ENCODE measurements at places on chromosomes 16 and 17.

DNA sequence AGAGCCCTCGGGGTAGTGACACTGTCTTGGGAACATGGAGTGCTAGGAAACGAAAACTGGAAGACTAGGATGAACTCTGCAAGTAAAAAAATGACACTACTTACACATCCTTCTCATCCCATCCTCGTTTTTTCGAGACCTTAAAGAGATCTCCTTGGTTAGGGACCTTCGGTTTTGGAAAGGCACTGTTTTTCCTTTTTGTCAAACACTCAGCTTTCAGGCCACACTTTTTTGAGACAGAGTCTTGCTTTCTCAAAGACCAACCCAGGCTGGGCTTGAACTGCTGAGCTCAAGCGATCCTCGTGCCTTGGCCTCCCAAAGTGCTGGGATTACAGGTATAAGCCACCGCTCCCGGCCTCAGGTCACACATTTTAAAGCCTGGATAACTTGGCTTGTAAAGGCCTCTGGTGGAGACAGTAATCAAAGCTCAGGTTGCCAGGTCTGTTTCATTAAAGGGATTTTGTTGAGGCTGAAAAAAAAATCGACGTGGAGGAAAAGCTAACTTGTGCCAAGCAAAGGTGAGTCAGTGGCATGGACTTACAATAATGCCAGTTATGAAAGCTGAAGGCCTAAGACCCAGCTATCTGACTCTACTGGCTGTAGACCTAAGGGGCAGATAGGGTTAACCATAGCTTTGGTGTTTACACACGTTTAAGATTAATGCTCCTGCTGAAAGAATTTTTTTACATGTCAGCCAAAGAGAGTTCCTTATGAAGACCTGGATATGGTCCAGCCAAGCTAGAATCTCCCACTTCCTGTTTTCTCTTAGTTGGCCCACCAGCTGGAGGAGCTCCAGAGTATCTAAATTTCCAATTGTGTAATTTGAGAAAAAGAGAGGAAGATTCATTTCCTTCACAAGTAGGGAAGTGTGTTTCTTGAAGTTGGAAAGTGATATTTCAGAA, 823 bp downstream of the NBR1 start:
- DNase-seq: no peak

GRCh38 chr16:1420111-1420539, 422 bp downstream of the UQCC4 start:
- no peak for DNase-seq

DNA sequence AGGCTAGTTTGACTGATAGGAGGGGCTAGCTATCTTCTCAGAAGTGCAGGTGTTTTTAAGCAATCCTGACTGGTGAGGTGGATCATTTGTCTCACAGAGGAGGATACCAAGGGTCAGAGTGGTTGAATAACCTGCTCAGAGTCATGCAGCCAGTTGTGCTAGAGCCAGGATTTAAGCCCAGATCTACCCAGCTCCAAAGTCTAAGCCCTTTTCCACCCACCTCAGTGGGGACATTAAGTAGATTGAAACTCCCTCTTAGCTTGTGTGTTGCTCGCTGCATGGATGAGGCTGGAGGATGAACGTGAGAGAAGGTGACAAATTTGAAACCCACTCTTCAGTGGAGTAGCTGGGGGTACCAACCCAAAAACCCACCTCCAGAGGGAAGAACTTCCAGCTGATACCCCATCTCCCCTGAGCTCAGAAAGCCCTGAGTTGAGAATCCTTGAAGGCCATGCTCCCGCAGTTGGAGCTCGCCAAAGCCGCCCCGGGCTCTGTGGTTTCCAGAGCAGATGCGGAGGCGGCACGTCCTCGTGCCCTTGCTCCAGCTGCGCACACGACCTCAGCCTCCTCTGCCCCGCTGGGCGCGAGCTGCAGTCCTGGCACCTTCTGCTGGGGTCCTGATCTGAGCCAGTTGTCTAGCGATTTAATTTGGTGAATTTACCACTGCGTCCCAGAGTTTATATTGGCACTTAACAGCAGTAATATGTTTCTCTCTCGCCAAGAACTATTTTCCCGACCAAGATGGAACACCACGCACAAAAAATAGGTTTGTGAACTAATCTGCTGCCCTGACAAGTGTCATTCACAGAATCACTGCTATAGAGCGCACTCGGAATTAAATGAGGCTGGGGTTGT, 159.5 kb downstream of the CCDC182 start:
- DNase-seq: no peak

DNA sequence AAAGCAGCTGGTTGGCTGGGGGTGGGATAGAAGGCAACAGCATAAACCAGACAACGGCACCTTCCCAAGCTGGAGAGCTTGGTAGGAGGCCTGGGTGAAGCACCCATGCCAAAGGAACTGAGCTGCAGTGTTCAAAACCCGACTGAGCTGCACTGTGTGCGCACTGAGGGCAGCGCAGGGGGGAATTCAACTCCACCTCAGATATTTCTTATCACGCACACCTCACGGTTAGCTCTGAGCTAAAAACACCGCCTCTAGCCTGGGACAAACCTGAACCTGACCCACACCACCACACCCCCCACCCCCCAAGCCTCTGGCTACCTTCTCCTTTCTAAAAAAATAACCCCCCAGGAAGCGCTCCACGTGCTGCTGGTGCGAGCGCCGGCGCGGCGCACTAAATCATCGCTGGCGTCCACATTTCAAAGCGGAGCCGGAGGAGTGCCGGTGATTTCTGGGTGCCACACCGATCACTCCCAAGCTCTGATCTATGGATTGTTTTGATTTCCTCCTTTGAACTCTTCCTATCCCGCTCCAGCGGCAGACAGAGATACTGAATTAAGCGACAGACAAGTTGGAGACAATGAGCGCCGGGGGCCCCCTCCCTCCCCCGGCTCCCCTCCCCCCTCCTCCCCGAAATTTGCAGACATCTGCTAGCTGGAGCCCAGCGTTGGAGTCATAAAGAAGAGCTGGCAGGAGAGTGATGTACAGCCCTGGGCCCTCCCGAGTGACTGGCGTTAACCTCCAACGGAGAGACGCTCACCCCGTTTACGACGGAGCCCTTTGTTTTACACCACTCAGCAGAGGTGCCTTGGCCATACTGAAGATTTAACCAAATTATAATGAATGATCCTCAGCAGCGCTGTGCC, 85.0 kb downstream of the NOG start:
- DNase-seq: no peak

- no peak for DNase-seq
These were observed 26.5 kb downstream of the PLA2G10 start for GRCh38 chr16:14667347-14668266.

DNA sequence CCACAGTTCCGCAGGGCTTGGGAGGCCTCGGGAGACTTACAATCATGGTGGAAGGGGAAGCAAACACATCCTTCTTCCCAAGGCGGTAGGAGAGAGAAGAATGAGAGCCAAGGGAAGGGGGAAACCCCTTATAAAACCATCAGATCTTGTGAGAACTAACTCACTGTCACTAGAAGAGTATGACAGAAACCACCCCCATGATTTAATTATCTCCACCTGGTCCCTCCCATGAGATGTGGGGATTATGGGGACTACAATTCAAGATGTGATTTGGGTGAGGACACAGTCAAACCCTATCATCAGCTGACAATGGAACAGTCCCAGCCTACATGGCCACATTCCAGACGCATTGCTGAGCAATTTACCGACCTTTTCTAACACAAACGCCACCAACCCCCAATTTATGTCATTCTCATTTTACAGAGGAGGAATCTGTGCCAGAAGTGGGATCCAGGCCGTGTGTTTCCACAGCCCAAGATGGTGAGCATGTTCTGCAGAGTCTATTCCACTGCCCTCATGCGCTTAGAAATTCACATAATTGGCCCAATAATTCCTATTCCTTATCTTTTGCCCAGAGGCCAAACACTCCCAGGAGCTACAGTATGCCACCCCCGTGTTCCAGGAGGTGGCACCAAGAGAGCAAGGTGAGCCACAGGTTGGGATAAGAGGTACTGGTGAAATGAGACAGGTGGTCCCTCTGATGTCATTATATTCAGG, 17.3 kb downstream of the MILR1 start:
- DNase-seq: no peak

GRCh38 chr16:66510711-66511601, 39.0 kb downstream of the TK2 start:
- no peak for DNase-seq

GRCh38 chr16:17160920-17161431, 309.8 kb downstream of the XYLT1 start:
- DNase-seq: no peak

- no peak for DNase-seq
These were observed 3.2 kb downstream of the ADORA2B start for GRCh38 chr17:15947976-15948752.

DNA sequence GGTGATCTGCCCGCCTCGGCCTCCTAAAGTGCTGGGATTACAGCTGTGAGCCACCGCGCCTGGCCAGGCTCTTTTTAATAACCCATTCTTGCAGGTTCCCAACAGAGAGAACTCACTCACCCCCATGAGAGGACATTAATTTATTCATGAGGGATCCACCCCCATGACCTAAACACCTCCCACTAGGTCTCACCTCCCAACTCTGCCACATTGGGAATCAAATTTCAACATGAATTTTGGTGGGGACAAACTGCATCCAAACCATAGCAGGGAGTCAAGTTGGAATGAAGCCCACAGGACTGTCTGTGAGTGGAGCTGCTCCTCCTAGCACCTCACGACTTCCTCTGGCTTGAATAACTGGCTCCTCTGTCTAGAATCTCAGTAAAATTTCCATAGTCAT, 85.5 kb downstream of the WWP2 start:
- no peak for DNase-seq

GRCh38 chr17:51435641-51436091, 175.3 kb downstream of the UTP18 start:
- no peak for DNase-seq
